ENCODE measurements at places on chromosomes 2 and 18.

GRCh38 chr2:26541401-26542193 lies 63.7 kb upstream of the OTOF start:
- no peak for DNase-seq

DNA sequence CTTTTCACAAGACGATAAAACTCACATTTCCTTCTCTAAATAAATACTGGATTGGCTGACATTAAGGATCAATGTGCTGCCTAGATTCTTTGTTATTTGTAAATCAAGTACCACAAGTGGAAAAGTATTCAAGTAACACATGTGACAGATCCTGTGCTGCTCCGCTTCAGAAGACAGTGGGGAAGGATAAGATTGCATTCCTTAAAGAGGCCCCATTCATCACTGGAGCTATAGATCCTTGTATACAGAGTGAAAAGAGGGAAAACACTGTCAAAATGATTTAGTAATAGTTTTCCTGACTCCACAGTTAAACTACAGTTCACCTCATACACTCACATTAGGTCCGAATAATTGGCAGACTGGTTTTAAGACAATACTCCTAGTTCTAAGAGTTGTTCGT lies 108.0 kb upstream of the CSRNP3 start:
- no peak for DNase-seq

GRCh38 chr2:143745060-143745459 lies 615.8 kb downstream of the ARHGAP15 start:
- DNase-seq, result no peak

- no peak for DNase-seq
These were observed 584.0 kb downstream of the SATB2 start for GRCh38 chr2:198873503-198874471.

GRCh38 chr18:41982942-41983660 lies 28.1 kb downstream of the PIK3C3 start:
- DNase-seq, result no peak

- no peak for DNase-seq
These were observed 75.4 kb downstream of the CERKL start for GRCh38 chr2:181581534-181581933.

DNA sequence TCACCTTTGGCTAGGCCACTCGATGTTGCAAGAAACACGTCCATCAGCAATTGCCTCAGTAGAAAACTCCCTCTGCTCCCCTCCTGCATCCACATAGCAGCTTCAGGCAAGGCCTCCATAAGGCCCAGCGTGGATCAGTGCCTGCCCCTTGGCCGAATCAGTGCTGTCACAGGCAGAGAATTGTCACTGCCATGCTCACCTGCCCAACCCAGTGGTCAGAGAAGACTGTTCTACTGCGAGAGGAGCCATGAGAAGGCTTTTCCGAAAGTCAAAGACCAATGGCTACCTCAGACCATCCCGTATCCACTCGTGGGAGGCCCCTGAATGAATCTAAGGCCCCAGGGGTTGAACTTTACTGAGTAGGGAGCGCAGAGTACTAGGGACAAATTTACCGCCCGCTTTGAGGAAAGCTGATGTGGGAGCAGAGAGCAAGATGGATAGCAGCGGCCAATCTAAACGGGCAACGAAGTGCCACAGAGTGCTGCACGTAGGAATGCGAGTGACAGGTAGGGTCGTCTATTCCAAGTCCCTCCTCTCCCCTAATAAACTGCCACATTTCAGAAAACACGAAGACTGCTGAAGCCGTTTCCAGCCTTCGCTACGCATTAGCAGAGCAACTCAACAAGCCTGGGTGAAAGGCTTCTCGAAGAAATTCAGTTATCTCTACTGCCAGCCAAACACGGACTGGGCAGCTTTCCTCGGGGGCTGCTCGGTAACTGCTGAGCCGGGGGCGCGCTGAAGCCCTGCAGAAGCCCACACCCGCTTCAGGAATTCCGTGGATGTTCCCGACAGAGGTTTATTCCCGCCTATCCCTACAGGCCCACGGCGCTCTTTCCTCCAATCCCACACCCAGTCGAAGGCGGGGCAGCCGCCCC lies 968 bp upstream of the RALBP1 start:
- DNase-seq, result no peak
